NCI-H748 treated with DMSO at 0.1 percent for 48 hours (cell line): ENCODE measurements at places on chromosomes 16 and 17.

DNA sequence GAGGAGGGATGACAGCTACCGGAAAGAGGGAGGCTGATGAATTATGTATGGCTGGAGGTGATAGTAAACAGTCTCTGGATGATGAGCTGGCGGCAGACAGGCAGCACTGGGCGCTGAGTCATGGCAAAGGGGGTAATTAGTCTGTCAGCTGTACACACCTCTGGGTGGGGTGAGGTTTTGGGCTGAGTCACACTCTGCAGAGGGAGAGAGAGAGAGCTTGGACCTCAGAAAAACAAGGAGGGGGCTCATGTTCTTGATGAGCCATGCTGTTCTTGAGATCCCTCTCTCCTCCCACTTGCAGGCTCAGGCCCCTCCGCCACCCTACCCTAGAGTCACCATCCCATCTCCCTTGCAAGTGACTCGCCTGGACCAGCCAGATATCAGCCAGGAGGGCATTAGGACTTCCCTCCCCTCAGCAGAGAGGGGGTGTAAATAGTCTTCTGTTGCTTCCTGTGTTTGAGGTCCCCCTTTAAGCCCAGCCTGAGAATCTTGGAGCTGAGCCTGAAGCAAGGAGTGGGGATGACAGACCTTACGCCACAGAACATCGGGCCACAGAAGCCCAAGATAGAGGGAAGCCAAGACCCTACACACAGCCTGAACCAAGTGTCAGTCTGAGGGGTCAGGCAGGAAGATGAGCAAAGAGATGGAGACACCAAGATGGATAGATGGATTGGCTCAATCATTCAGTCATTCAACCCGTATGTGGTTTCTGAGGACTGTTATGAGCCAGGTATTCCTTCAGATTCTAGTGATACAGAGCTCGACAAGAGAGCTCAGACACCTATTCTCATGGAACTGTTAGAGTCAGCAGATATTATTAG lies 383.2 kb upstream of the CCL2 start:
- peak; percentile 61 for DNase-seq

DNA sequence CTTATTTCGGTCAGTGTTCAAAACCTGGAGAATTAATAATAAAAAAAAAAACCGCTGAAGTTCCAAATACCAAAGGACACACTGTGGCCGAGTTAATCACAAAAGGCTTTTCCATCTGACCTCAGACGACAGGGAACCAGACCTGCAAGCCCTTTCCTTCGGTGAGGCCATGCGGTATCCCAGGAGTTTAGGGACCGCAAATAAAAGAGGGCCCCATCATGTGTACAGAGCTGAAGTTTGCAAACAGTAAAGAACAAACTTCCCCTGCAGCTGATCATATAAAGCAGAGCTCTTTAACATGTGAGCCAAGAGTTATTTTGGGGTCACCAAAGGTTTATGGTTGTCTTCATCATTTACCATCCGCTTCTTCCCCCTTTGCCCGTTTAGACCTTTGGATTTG lies 33.0 kb upstream of the FOXJ1 start:
- no peak for DNase-seq

DNA sequence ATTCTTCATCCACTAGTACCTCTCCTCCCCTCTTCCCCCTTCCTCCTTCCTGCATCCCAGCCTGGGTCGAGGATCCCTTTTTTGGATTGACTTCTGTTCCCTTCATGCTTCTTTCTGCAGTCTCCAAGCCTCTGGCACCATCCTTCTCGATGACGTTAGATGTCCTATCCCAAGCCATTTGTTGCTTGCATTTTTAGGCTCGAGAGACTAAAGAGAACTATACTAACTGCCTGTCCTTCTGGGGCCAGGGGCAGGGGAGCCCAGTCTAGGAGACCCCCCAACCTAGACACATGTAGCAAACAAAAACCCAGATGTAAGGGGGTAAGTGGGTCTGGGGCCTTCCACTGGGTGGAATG lies 23.9 kb downstream of the UNK start:
- DNase-seq, result no peak

DNA sequence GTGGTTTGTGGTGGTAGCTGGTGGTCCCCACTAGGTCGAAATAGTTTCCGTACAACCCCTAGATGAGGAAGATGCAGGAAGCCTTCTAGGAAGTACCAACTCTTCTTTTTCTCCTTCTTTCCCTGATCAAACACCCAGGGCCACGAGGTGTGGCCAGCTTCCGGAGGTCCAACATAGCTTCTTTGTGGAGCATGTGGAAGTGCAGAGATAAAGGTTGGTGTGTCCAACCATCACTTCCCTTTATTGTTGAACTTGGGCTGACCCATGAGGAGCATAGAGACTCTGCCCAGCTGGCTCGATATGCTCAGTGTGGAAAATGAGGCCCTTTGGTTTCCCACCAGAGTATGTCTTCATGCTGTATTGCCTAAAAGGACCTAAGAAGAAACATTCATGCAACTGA lies 6.3 kb upstream of the RGS9 start:
- DNase-seq, result no peak

- no peak for DNase-seq
These were observed 72.4 kb downstream of the WIPI1 start for GRCh38 chr17:68384941-68385340.
